Smooth muscle cell of the brain vasculature (primary cell): ENCODE measurements at places on chromosomes 4 and X.

DNA sequence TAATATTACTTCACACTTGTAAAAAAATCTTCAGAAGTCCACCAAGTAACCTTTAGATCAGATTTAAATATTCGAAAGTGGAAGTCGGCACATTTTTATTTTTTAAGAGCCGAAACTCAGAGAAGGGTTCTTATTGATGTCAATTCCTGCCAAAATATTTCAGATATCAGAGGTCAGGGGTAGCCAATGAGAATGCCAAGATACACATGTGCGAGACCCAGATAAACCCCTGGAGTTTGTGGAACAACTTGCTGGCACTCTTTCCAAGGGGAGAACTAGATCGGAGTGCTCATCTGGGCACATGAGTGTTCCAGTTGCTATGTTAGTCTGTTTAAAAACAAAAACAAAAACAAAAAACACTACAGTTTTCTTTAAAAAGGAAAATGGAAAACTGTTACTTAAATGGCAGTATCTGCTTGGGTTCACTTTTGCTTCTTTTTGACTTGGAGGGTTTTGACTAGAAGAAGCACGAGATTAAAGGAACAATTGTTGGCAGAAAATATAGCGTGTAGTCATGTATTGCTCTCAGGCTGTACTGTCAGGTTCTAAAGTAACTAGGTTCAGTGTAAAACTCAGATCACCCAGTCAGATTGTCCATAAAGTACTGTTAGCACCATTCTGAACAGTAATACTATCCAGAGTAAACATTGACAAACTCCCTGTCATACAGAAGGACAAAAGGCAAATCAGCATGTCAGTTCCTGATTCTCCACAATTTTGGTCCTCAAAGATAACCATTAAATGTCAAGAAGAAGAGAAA lies 188.0 kb upstream of the PACRGL start:
- no peak for DNase-seq

DNA sequence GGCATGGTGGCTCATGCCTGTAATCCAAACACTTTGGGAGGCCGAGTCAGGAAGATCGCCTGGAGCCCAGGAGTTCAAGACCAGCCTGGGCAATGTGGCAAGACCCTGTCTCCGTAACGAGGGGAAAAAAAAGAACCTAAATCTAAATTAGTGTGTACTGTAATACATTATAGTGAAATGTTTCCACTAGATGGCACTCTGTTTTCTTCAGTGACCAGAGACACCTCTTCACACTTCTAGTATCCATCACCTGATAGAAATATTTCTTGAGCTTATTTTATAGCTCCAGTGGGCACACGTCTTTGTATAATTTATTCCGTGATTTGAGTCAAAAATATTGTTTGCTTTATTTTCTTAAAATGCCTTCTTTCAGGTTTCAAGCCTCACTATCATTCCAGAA lies 600.9 kb upstream of the DIPK2B start:
- no peak for DNase-seq

- no peak for DNase-seq
These were observed at the start of gene PHOX2B for GRCh38 chr4:41748571-41749475. TSS of gene PHOX2B (minus strand) at chr4:41748725. CDS start at chr4:41748610, 115 bp downstream.

- no peak for DNase-seq
These were observed 6.4 kb downstream of the TCEAL8 start for GRCh38 chrX:103248553-103248952.

- DNase-seq = no peak
These were observed 26.9 kb downstream of the UTP14A start for GRCh38 chrX:129932821-129933321.

- DNase-seq = no peak
These were observed 117.4 kb upstream of the AFF2 start for GRCh38 chrX:148382983-148383382.
